ENCODE measurements at places on chromosomes 12 and 14.

DNA sequence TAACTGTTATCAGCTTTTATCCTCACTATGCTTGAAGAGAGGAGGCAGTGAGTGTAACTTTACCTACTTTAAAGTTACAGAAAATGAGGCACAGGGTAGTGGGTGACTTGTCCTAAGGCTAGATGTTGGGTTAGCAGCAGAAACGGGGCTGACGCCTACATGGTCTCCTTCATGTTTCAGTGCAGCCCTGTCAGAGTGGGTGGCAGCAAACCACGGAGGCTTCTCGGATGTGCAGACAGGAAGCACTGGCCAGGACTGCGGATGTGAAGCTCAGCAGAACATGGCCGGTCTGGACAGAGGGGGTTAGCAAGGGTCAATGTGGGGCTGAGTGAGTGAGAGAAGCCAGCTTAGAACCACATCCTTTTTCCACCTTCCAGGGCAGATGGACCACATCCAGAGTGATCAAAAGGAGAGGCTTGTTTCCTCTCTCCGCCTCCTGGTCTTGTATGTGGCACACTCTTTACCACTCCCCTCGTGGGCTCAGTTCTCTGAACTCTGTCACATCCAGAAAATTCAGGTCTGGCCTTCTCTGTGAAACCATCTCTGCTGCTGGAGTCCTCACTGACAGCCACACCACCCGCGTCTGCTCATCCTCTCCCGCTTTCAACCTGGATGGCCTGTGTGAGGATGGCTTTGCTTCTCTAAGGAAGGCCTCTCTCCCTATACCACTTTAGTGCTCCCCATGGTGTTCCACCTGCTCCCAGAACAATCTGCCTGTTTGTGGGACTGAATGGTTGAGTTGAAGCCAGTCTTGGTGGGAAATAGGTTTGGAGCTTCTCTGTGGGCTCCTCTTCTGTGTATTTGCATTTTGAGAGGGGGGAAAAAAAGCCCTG is 14.1 kb downstream of the SUSD6 start:
- peak; percentile 90 for DNase-seq

GRCh38 chr12:4134448-4135263 is 138.9 kb upstream of the CCND2 start:
- no peak for DNase-seq

DNA sequence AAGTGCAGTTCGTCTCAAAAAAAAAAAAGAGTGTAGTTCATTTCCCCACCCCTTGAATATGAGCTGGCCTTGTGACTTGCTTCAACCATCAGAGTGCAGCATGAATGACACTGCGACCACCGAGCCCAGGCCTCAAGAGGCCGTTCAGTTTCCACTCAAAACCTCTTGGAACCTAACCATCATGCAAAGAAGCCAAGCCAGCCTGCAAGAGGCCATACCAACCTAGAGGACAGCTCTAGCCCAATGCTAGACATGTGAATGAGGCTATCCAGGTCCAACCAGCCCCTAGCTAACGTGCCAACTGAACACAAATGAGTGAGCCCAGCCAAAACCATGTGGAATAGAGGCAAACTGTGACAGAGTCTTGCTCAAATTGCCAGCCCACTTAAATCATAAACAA is 29.7 kb downstream of the R3HDM2 start:
- DNase-seq = no peak

DNA sequence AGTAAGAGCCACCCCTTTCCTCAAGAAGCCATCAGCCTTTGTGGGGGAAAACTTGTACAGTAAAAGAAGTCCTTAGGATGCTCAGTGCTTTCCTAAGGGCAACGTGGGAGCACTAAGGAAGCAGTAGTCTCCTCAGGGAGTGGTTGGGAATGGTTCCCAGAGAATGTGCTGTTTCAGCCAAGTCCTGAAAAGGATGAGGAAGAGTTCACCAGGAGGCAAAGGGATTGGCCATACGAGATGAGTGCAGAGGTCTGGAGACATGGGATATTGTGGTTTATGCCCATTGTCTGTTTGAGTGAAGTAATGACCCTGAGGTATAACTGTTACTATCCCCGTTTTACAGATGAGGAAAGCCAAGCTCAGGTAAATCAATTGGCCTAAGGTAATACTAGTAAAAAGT is 86.0 kb upstream of the ATF1 start:
- no peak for DNase-seq

- DNase-seq = no peak
Observed at GRCh38 chr12:3123729-3124128, 46.5 kb downstream of the TSPAN9 start.

DNA sequence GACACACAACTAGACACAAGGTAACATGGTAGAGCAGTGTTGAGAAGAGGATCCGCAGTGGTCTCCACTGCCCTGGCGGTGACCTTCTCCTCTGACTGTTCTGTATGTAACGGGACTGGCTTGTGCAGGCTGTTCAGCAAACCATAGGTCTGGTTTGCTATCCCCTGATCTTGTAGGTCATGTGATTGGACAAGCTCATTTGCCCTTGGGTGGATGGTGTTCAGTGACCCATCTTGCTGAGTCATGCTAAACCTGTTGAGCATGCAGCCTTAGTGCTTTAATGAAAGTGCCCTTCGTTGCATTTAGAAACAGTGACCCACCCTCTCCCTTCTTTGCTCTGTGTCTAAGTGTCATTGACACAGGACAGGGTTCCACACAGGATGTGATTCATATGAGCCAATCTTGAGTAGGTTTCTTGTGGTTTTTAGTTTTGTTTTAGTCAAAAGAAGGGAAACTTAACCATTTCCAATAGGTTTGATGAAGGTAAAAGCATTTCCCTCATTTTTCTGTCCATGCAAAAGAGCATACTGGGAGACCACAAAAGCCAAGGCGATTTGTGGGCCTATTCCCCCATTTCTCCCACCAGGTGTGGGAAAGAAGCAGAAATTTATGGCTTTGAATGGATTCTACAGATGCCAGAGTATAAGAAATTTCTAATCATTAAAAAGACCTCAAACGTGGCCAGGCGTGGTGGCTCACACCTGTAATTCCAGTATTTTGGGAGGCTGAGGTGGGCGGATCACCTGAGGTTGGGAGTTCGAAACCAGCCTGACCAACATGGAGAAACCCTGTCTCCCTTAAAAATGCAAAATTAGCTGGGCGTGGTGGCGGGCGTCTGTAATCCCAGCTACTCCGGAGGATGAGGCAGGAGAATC is 32.6 kb upstream of the HIF1A start:
- peak; percentile 10 for DNase-seq

- no peak for DNase-seq
Observed at GRCh38 chr12:51632623-51633022, 41.6 kb downstream of the SCN8A start.

DNA sequence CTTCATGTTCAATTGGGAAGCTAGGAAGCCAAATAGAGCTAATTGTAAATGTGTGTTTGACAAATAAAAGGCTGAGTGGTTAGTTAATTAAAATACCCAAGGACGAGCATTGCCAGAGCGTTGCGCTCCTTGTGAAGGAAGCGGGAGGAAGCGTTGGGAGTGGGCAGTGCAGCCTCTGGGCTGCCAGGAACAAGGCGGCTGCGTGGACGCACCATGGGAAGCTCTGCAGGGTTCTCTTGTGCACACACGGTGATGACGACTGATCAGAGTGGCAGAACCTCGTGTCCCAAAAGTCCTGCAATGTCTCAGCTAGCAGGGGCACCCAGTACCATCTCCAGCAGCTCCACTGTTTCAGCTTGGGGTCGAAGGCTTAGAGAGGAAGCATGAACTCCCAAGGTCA is 546.6 kb upstream of the TMEM132C start:
- no peak for DNase-seq

- no peak for DNase-seq
Observed at GRCh38 chr12:41174602-41175001, 13.5 kb upstream of the PDZRN4 start.

DNA sequence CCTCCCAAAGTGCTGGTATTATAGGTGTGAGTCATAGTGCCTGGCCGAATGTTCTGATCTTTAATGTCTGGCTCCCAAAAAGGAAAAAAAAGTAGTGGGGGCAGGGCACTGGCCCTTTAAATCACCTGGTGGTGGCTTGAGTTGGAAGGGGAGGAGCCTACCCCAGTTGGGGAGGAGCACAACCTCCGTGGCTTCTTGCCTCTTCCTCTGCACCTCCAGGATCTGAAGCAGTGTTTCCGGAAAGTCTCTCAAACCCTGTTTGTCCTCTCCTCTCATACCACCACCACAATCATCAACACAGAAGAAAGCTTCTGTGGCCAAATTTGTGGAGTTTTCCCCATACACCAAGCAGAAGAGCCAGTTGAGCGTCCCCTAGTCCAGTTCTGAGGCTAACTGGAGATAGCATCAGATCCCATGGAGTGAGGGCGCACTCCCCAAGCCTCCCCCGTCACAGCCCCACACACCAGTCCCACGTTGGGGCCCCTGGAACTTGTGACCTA is 24.3 kb upstream of the RCOR1 start:
- peak; percentile 42 for DNase-seq

GRCh38 chr14:78286210-78286609 is 116.0 kb downstream of the NRXN3 start:
- no peak for DNase-seq

DNA sequence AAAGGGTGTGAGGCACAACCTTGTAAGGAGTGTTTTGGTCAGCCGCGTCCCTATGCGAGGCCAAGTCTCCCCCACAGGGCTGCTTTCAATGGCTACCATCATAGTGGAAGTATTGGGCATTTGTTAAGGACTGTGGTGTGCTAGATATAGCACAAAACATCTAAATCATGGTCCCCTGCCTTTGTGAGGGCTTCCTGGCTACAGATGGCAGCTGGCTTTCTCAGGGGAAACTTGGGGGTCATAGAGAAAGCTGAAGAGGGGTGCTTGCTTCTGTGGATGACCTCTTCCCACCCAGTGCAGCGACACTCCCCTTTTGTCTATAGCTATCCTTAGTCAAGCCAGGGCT is 315.8 kb downstream of the ZFP36L1 start:
- no peak for DNase-seq

DNA sequence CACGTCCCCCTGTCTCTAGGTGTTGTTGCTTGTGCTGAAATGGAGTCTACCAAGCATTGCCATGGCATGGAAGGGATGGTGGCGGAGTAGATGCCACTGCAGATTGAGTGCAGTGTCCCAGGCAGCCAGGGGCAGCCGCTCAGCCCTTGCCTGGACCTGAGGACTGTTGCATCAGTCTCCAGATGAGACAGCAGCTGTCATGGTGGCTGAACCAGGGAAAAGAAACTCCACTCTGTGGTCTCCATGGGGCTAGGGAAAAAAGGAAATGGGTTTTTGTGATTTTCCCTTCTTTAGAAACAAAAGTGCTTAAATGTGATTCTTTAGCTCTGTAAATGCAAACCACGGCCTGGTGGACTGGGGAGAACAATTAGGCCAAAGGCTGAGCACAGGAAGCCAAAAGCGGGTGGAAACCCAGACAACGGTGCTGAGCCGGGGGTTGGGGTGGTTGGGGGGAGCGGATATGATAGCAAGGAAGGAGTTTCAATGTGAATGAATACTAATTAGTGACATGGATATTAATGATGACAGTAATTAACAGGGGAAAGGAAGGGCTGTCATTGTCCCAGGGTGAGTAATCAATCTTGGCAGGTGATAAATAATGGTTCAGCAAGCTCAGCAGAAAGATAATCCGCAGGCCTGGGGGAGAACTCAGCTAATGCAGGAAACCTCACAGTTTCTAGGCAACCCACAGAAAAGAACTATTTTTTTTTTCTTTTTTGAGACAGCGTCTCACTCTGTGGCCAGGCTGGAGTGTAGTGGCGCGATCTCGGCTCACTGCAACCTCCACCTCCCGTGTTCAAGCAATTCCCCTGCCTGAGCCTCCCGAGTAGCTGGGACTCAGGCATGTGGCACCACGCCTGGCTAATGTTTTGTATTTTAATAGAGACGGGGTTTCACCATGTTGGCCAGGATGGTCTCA is 442.6 kb downstream of the DPF3 start:
- DNase-seq = peak; percentile 75

DNA sequence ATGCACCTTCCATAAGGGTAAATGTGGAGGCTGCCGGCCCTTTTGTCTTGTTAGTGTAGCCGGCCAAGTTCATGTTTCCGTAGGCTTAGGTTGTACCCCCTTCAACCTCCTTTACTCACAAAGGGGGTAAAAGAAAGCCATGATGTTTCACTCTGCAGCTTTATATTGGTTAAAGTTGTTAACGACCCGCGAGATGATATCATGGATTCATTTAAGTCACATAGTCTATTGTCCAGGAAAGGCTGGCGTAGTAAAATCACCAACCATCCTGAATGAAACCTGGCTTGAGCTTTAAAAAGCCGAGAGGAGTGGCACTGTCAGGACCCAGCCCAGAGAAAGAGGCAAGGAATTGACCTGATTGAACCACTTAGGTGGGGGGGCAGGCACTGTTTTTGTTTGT is 1.3 kb downstream of the UNG start:
- DNase-seq = no peak

- DNase-seq = no peak
Observed at GRCh38 chr12:82855872-82856271, 169.2 kb downstream of the TMTC2 start.

DNA sequence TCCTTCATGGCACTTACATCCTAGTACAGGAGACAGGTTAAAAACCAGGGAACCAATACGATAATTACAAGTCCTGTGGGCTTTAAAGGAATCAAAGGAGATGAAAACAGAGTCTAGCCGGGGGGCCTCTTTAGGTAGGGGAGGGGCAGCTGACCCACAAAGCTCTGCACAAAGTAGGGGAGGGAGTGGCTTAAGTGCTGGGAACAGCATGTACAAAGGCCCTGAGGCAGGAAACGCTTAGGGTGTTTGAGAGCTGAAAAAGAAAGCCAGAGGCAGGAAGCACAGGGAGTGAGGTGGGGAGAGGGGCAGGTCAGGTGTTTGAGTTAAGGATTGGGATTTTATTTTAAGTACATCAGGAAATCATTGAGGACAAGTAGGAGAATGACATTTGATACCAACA is 37.7 kb downstream of the ZNF664 start:
- DNase-seq = no peak

GRCh38 chr12:8831116-8831515 is 8.7 kb downstream of the A2ML1 start:
- no peak for DNase-seq

- peak; percentile 46 for DNase-seq
Observed at GRCh38 chr12:108635201-108635996, 1.7 kb upstream of the SELPLG start.

DNA sequence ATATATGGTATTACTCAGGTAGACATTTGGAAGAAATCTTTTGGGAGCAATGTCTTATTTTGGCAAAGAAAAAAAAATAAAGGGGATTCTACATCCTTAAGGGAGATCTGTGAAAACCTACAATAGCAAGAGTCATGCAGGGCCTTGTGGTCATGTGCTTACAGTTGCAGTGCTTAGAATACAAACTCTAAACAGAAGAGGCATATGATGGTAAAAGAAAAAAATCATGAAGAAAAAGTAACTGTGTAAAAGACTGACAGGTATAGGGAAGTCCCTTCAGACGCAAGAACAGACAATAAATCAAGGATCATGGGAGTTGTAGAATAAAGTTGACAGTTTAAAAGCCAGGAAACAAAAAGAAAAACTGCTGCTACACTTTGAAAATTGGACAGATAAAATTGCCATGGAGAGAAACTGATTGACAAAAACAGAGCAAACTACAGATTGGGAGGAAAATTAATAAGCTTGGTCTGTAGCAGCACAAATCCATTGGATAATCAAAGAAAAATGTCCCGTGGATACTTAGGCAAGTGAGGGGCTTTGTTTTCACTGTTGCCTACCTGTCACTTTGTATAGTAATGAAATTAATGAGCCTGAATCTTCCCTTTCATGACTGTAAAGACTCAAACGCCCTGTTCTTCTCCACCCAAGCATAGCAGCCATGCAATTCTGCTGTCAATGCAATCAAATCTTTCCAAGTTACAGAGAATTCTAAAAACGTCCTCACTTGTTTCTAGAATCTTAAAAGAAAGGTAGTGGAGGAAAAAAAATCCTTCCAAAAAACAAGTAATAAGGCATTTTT is 402.0 kb downstream of the SYT1 start:
- DNase-seq = no peak
